ENCODE measurements at places on chromosomes 4 and X. TPM values are rescaled to one million over a fixed set of nuclear protein-coding genes. Genes with fewer than 3 reads are reported as not detected.

The MAGEA2B gene
- total RNA-seq = not detected

The FIP1L1 gene
- total RNA-seq = 23.5 TPM

The TCEANC gene
- 1.9 TPM for total RNA-seq

The CT55 gene
- total RNA-seq = not detected

The BEND4 gene
- not detected for total RNA-seq

The DGKK gene
- not detected for total RNA-seq

The TBX22 gene
- not detected for total RNA-seq

The ATP2B3 gene
- total RNA-seq = not detected

The CTAG2 gene
- not detected for total RNA-seq

The RBM47 gene
- 4.6 TPM for total RNA-seq

- no peak for DNase-seq
Observed at GRCh38 chr4:174640146-174640545, 117.9 kb upstream of the HPGD start.

DNA sequence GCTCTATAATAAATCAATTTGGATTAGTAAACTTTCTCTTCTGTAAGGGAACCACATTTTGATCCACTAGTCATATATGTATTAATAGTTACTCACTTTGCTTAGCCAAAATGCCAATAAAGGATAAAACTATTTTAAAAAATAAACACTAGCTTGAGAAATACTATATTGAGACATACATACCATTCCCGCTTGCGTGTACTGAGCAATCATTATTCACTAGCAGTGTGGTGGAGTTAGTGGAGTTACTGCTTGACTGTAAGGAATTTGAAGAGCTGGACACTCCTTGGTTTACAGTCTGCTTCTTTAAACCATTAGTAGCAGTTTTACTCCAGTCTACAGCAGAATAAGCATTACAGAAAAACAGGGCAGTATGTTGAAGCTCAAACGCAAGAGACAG lies 10.8 kb upstream of the PHKA2 start:
- DNase-seq = no peak

DNA sequence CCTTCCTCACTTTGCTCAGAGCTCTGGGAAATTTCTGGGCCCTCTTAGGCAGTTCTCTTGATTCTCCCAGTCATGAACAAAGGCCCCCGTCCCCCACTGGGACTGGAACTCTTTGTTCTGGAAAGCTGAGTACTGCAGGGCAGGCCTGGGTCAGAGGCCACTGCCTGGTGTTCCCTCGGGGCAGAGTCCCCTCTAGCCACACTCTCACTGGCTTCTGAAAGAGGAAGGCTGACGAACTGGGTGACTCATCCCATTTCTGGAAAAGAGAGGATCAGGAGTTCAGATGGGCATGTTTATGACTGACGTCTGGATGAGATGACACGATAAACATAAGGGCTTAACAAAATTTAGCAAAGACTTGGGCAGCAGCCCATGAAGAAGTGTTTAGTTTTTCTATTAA lies 47.7 kb downstream of the DDX3X start:
- DNase-seq = peak; percentile 7

- no peak for DNase-seq
Observed at GRCh38 chr4:92304121-92304520, 355 bp downstream of the GRID2 start.

DNA sequence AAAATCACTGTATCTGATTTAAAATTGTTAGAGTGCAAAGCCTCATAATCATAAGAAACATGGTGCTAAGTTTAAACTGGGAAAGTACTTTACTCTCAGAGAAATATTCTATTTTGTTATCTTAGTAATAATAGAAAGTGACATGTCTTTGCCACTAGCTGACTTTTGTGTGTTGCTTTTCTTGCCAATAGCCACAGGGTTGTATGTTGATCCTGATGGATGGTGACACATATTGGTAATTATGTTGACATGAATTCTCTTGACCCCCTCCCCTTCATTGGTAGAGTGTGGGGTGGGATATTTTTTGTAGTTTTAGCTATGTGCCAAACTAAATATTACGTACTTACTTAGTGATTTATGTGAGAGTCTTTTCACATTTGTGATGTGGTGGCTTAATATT lies 103.1 kb upstream of the MAP9 start:
- no peak for DNase-seq

DNA sequence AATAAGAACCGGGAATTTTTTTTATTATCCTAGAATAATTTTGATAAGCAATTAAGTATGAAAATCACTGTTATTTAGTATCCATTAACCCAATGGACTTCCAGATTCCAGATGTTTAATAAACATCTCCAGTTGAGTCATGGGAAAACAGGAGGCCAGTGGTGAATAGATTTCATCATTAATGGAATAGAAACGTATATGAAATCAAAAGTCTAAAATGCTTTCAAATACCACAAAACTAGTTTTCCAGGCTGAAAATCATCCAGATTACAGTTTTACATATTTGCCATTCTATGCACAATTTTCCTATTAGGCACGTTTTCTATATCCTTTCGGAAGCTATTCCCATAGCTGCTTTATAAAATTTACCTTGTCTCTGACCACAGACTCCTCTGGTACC lies 35.0 kb downstream of the IRF2 start:
- no peak for DNase-seq

DNA sequence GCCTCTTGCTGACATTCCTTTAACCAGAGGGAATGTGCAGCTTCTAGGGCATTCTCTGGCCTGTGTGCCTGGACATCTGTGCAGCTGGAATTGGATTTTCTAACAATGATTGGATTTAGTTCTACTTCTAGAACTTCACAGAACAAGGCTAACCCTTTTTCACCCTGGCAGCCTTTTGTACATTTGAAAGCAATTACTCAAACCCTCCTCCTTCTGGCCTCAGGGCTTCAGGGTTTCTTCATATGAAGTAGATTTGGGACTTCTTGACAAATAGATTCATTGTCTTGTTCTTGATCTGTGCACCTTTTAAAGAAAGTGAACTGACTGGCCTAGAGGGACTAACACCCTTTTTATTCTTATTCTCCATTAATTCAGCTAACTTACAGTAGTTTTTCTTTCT lies 30.1 kb downstream of the SPATA18 start:
- DNase-seq = no peak

GRCh38 chr4:2702361-2702760 lies 53.8 kb downstream of the TNIP2 start:
- DNase-seq = no peak

- no peak for DNase-seq
Observed at GRCh38 chr4:123423819-123424218, 27.2 kb downstream of the SPRY1 start.

DNA sequence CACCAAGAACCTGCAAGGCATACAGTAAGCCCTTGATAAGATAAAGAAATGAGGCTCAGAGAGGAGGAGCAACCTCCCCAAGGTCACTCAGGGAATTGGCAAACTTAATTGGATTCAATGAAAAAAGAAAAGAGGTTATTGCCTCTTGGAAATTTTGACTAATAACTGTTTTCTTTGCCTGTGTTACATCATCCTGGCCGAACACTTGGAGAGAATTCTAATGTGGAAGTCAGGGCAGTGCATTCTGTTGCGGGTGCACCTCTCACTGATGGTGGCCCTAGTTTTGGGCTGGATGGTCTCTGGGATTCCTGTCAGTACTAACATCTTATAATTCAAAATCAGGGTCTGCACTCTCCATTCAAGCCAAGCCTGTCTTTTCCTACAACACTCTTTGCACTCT lies 186.2 kb upstream of the BCOR start:
- DNase-seq = no peak

GRCh38 chrX:149298111-149298510 lies 207.0 kb downstream of the IDS start:
- no peak for DNase-seq

- DNase-seq = no peak
Observed at GRCh38 chr4:21203416-21203815, 503.2 kb downstream of the PACRGL start.

GRCh38 chr4:82644734-82645126 lies 82.9 kb upstream of the TMEM150C start:
- DNase-seq = no peak

GRCh38 chr4:183399616-183400015 lies 44.8 kb upstream of the CDKN2AIP start:
- DNase-seq = no peak

DNA sequence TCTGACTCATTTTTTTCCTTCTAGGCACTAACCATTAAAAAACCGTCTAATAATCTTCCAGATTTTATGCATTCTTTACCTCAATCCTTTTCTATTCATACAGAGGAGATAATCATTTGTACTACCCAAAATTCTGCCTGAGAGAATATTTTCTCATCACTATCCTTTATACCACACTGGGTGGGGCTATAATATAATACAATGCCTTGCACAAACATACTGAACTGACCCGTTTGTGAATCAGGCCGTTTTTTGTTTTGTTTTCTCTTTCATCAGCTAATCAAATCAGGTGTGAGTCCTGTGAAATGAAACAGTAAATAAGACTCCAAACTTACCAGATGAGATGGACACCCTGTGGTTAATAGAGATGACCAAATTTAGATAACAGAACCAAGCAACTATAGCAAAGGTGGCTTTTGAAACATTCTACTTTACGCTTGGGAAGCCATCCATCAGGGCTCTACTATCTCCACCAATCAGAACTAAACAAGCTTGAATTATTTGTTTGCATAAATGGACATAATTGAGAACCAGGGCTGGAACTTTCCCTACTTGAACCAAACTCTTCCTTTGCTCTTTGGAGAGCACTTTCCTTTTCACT lies 573.0 kb downstream of the GABRG1 start:
- DNase-seq = no peak

DNA sequence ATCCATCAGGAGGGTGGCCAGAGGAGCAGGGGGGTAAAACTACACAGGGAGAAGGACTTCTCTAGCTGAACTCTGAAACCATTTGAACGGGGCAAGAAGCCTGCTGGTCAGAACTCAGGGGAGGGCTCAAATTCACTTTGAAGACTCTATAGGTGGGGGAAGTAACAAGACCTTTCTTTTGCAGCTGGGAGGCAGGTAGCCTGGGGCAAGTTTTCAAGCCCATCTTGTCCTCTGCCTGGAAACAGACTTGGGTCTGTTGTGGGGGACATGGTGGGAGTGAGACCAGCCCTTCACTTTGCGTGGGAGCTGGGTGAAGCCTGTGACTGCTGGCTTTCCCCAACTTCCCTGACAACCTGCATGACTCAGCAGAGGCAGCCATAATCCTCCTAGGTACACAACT lies 312.3 kb downstream of the SPRY1 start:
- no peak for DNase-seq

All from heart left ventricle (tissue), 16 donors.